ENCODE measurements at places on chromosomes 12 and 14. TPM values are rescaled to one million over a fixed set of nuclear protein-coding genes. Genes with fewer than 3 reads are reported as not detected.

GRCh38 chr14:106822905-106823304, 1296.5 kb downstream of the TMEM121 start:
- DNase-seq = no peak

DNA sequence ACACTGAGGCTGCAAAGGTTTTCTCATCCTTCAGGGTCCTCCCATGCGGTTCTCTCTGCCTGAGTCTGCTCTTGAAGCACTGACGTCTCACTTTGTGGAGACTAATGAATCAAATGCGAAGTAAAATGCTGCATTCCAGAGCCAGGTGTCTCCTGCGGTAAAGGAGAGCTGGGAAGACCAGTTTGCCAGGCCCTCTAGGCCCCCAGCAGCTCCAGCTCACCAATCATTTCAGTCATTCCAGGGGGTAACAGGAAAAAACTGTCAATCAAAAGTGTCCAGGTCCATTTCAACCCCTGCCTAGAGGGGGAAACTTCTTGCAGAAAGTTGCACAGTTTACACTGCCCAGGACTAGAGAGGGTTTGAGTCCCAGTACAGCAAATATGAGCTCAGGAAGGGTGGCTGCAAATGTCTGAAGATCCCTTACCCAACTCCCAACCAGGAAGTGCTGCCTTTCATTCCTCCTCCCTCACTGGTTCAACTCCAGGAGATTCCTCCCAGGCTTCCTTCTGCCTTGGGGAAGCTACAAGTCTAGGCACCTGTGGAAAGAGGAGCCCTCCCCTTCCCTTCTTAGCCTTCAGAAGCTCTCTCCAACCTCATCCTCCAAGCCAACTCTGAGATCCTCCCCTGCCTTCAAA, 2.7 kb upstream of the NXPH4 start:
- no peak for DNase-seq

DNA sequence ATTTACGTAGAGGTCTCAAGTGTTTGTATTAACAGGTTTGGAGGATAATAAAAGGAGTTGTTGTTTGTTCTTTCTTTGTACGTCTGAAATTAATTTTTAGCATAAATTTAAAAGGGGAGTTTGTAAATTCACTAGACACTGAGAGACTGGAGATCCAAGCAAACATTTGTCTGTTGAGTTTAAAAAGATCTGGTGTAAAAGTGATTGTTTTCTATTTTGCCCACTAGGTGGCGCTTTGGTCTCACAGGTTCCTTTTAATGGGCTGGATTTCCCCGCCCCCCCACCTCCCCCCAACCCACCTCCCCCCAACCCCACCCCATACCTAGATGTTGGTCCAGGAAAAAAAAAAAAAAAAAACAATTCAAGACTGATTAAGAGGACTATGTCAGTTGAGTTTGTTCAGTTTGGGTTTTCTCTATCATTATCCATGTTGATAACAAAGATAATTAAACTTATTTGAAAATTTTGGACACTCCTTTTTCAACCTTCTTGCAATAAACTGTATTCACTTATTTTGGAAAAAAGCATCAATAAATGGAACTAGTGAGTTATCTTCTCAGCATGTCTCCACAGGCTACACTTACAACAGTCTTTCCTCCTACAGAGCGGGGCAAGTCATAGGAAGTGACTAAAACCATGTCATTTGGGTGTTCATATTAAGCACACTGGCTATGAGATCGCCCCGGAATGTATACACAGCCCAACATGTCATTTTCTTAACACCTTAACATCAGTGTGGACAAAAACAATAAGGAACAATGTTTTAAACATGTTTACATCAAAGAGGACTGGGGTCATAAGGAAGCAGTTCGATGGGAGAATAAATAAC, 841.1 kb downstream of the NRXN3 start:
- DNase-seq = peak; percentile 32

RFLNA gene
- 5.4 TPM for total RNA-seq

DNA sequence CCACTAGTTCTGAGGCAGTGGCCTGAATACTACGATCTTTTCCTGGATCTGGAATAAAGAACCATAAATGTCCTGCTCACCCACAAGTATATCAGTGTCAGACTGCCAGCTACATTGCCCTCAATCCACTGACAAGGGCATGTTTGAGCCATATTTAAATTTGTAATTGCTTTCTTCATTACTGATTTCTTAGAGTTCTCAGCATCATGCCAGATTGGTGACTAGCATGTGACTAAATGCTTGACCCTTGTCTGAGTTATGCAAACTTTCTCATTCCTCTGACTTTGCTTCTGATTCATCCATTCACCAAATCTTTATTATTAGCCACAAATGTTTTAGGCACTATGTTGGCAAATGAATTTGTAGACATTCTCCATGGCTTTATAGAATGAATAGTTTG, 143.6 kb upstream of the SLC16A7 start:
- no peak for DNase-seq

DNA sequence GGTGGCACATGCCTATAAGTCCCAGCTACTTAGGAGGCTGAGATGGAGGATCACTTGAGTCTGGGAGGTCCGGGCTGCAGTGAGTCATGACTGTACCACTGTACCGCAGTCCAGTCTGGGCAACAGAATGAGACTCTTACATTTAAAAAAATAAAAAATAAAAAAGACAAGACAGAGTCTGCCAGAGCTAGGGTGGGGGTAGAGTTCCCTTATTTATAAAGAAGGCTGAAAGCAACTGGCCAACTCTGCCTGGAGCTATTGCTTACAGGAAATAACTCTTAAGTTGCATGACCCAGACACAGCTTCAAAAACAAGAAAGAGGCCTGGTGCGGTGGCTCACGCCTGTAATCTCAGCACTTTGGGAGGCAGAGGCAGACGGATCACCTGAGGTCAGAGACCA, 31.5 kb downstream of the NUMB start:
- DNase-seq = no peak

DNA sequence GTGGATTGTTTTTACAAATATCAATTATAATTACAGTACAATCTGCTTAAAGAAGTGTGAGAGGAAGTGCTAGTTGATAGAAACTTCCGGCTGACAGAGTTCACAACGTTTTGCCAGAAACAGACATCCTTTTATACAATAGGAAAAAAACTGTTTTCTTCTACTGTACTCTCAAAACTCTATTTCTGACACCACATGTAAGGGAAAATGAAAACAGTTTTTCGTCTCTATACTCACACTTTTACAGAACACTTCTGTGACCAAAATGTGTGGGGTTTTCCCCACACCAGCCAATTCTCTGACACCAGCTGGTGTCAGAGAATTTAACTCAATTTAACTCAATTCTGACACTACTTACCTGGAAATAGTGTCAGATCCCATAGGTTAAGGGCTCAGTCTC, 24.2 kb upstream of the HIF1A start:
- no peak for DNase-seq

- DNase-seq = no peak
Measured at GRCh38 chr14:92690171-92691011, 58.0 kb downstream of the LGMN start.

GRCh38 chr14:105418269-105419194, 1.1 kb upstream of the MTA1 start:
- DNase-seq = no peak

GRCh38 chr14:104680806-104681688, 8.4 kb upstream of the INF2 start:
- no peak for DNase-seq

DNA sequence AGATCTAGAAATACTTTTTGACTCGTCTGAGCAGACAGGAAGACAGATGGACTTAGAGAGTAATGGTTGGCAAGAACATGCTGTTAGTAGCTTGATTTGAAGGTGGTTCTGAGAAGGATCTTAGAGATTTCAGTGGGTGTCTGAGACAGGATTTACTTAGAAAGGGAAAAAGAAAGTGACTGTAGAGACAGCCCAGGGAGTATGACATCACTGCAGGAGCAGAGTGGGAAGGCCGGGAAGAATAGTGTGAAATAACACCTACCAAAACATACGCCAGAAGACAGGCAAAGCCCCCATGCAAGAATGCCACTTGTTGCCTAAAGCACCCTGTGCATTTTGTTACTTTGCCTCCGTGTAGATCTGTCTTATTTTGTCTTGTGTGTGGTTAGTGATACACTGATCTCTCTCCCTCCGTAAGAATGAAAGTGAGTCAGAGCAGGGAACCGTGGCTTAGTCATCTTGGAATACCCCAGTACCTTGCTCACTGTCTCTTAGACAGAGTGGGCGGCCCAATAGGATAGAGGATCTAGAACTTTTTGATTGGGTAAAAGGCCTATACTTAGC, 161.3 kb upstream of the IFNG-AS1 start:
- peak; percentile 61 for DNase-seq

DNA sequence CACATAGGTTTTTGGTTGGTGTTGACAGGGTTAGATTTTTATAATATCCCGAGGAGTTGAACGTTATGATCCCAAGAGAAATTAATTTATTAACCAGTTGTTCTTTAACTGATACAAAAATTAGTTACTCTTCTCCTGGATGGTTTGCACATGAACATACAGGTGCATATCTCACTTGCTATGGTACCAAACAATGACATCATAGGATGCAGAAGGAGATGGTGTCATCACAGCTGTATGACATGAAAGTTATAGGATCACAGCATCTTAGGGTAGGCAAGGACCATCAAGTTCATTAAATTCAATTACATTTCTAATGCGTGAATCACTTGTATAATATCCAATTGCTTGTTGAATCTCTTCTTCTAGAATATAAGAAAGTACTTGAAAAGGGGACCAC, 175.8 kb downstream of the PAH start:
- no peak for DNase-seq
